ENCODE measurements at places on chromosomes 4 and X.

DNA sequence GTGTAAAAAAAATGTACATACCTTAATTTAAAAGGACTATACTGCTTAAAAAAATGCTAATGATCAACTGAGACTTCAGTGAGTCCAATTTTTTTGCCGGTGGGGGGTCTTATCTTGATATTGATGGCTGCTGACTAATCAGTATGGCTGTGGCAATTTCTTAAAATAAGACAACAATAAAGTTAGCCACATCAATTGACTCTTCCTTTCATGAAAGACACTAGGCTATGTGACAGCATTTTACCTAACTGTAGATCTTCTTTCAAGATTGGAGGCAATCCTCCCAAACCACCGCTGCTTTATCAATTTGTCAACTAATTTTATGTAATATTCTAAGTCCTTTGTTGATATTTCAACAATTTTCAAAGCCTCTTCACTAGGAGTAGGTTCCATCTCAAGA, 116.1 kb downstream of the FBXW7 start:
- DNase-seq = no peak

DNA sequence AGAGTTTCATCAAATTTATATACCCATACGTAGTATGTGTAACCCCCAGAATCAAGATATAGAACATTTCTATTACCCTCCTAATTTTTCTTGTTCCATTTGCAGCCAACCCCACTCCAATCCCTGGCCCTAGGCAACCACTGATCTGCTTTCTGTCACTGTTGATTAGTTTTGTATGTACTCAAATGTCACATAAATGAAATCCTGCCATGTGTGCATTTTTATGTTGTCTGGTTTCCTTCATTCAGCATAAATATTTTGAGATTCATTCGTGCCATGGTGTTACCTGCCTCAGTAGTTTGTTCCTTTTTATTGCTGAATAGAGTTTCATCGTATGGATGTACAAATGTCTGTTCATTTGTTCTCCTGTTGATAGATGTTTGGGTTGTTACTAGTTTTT, 126.3 kb downstream of the MID1IP1 start:
- no peak for DNase-seq

- DNase-seq = no peak
These were observed 54.2 kb downstream of the MND1 start for GRCh38 chr4:153398713-153399112.

GRCh38 chr4:629636-629914, 4.2 kb downstream of the PDE6B start:
- no peak for DNase-seq

GRCh38 chr4:2958446-2958845, 4.8 kb downstream of the NOP14 start:
- DNase-seq = no peak

GRCh38 chr4:67604749-67605148, 46.2 kb downstream of the STAP1 start:
- DNase-seq = no peak

DNA sequence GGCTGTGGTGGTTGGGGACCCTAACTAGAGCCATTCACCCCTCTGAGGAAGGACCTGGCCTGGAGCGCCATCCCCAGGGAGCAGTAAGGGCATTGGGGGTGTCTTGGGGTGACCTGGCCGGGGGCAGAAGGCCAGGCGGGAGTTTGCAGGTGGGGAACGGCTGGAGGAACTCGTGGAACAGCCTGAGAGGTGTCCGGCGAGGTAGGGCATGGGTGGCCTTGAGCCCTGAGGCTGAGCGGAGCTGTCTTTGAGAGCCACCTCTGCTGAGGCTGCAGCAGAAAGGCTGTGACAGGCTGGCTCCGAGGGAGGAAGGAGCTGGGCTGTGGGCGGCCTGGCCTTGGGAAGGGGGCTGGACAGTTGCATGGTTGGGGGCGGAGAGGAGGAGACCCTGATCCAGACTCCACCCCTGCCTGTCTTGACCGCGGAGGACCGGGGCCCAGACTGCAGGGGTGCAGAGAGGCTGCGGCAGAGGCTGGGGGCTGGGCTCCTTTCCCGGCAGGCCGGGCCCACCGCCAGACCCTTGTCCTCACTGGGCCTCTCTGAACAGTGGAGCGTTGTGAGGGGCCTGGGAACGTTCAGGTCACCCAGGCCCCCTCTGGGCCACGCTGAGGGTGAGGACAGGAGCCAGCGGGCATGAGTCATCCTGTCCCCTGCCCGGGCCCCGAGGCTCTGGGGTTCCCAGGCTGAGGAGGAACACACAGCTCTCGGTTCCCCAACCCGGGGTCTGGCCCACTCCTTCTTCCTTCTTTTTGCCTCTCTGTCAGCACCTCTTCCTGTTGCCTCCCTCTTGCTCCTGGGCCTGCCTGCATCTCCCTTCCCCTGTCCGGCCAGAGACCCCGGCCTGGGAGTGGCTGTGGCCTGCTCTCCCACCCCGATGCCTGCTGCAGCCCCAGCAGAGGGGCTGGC, 8.1 kb downstream of the SH3BP2 start:
- no peak for DNase-seq

- DNase-seq = no peak
These were observed 466.0 kb downstream of the DMD start for GRCh38 chrX:32745323-32745722.

GRCh38 chr4:115361781-115362180, 248.4 kb upstream of the NDST4 start:
- DNase-seq = peak; percentile 4

GRCh38 chr4:95267081-95267480, 281.7 kb downstream of the UNC5C start:
- DNase-seq = peak; percentile 60

GRCh38 chr4:181529537-181529936, 713.7 kb upstream of the TENM3 start:
- DNase-seq = no peak

- no peak for DNase-seq
These were observed 188.7 kb upstream of the AADAT start for GRCh38 chr4:170278460-170278859.

GRCh38 chrX:11698702-11699101, 33.0 kb upstream of the ARHGAP6 start:
- no peak for DNase-seq

DNA sequence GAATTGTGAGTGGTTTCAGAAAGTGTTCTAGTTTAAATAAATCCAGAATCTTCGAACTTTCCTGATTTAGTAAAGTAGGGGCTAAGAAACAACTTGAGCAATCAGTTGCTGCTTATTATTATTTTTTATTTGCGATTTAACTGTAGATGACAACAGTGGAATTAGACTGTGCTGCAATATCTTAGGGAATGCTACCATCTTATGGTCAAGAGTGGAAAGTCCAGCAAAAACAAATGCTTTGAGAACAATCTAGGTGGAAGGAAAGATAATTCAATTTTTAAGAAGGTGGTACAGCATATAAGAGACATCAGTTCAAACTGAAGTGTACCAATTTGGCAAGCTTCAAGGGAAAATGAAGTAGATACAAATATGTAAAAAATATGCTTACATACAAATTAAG, 73.3 kb downstream of the CYLC1 start:
- DNase-seq = no peak

- DNase-seq = no peak
These were observed 117.2 kb downstream of the SLIT2 start for GRCh38 chr4:20368926-20369325.

- no peak for DNase-seq
These were observed 203.1 kb downstream of the BCOR start for GRCh38 chrX:39894683-39895082.

GRCh38 chr4:167713756-167714155, 378.6 kb upstream of the ANXA10 start:
- DNase-seq = peak; percentile 26

GRCh38 chrX:12002876-12003275, 135.4 kb upstream of the FRMPD4 start:
- DNase-seq = no peak

DNA sequence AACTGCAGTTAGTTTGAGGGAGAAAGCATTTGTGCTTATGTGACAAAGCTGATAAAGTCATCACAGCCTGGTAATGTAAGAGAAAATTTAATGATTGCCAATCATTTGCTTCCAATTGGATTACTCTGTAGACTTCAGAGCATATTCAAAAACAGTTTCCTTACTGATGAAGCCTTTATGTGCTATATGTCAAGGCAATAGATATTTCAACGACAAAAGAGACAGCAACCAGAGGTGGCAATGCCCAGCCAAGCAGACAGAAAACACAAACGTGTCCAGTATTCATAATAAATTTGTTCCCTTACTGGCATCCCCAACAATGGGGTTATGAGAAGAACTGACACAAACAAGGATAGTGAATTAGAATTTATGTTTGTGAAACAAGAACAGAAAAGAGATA, 1840.3 kb upstream of the PCDH7 start:
- DNase-seq = no peak

GRCh38 chr4:95159384-95159783, 389.4 kb downstream of the UNC5C start:
- no peak for DNase-seq

GRCh38 chr4:160611181-160611580, 1508.3 kb downstream of the RAPGEF2 start:
- DNase-seq = no peak

- peak; percentile 64 for DNase-seq
These were observed 1649.8 kb upstream of the PCDH10 start for GRCh38 chr4:131499141-131499873.

DNA sequence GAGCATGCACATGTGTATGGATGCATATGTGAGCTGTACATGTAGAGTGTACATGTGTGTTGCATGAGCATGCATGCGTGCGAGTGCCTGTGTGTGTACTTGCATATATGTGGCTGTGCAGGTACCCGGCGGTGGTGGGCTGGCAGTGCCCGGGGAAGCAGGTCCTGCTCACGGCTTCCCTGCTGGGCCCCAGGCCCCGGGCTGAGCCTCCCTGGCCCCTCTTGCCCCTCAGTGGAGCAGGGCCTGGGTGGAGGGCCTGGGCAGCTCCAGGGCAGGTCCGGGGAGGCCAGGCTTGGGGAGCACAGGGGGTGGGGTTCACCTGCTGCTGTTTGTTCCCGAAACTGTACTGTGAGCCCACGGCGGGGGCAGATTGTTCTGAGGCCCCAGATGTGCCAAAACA, 9.4 kb downstream of the NAT8L start:
- DNase-seq = no peak

DNA sequence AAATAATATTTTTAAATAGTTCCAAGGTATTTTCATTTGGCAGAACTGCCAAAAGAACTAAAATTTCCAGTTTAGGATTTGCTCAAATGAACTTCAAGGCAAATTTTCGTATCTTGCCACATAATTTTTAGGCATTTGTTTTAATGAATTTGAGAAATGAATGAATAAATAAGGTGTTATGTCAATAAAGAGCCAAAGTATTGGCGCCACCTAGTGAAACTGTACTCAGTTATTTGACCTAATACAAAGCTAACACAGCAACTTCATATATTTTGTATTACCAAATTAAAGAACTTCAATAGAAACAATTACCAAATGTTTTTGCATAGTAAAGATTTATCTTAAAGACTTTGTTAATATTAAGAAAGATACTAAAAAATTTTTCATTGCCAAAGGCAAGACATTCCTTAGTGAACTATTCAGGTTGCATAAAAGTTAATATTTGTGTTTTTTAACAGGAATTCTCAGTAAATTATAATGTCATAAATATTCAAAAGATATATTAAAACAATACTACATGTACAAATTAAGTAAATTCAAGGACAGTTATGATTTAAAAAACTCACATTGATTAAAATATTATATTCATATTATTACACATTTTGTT, 50.3 kb downstream of the STPG2 start:
- no peak for DNase-seq

DNA sequence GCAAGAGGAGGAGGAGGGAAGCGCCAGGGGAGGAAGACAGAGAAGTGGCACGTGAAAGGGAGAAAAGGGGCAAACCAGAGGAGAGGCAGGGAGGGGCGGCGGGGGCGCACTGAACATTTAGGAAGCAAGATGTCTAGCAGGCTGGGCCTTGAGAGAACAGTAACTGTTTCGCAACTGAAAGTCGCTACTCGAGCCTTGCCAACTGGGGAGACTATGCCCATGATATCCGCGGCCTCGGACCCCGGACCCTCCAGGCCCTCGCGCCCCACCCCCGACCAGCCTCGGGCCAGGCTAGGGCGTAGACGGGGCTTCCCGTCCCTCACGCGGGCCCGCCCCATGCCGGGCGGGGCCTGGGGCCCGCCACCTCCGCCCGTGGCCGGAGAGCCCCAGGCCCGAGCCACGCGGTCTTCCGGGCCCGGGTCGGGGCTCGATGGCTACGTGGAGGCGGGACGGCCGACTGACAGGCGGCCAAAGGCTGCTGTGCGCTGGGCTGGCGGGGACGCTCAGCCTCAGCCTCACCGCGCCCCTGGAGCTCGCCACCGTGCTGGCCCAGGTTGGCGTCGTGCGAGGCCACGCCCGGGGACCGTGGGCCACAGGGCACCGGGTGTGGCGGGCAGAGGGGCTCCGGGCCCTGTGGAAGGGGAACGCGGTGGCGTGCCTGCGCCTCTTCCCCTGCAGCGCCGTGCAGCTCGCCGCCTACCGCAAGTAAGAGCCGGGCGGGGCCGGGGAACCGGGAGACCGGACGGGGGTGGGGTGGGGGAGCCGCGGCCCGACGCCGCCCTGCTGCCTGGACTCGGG, at the start of gene SLC25A43:
SLC25A43 (plus strand) TSS at position 363 of the 798 bp plus-strand sequence; CDS start at position 431, 68 bp downstream.
- DNase-seq = no peak

DNA sequence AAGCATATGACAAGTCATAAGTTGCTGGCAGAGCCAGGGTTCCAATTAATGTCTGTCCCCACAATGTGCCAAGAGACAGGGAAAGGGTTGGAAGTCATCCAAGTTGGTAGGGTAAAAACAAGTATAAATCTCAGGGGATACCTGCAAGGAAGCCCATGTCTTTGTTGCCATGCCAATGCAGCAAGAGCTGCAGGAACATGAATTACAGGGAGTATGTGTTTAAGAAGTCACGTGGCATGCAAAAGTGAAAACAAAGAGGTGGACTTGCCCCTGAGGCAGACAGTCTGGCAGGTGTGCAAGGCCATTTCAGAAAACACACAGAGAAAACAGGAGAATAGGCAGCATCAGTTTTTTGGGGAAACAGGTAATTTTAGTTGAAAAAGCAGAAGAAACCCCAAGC, 29.4 kb downstream of the C4orf51 start:
- DNase-seq = no peak

DNA sequence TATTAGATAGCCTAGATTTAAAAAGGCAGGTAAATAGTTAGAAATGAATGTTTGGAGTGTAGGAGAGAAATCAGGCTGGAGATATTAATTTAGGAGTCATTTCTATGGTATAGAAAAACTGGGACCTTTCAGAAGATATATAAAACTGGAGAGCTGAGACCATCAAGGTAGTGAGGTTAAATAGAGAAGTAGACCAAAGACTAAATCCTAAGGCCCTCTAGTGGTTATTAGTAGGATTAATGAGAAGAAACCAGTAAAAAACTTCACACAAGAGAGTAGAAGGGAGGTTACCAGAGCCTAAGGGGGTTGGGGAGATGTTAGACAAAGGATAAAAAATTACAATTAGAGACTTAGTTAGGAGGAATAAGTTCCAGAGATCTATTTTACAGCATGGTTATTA, 351.0 kb upstream of the SPANXN1 start:
- no peak for DNase-seq

DNA sequence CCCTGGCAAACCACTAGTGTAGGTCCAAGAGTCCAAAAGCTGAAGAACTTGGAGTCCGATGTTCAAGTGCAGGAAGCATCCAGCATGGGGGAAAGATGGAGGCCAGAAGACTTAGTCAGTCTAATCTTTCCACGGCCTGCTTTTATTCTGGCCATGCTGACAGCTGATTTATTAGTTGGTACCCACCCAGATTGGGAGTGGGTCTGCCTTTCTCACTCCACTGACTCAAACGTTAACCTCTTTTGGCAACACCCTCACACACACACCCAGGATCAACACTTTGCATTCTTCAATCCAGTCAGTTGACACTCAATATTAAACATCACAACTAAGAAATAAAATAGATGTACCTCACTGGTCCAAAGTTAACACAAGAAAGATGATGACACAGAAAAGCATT, 134.8 kb upstream of the GABRA2 start:
- no peak for DNase-seq
